CD8-positive, alpha-beta memory T cell (primary cell): ENCODE measurements at places on chromosomes 2 and 18.

DNA sequence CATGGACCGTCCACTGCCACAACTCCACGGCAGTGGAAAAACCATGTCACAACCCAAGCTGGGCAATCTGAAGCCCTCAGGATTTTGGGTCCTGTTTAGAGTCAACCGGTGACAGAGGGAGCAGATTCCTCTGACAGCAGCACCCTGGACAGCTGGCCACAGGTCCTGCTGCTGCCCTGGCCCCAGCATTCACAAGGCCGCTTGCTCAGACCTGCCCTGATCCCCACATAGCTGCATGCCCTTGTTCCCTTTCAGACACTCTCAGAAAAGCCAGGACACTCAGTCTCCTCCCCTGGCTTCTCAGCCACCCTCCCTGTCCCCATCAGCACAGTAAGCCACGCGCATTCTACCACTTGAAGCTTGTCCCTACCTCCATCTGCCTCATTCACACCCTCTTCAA, 1.6 kb downstream of the COPS9 start:
- no peak for DNase-seq

GRCh38 chr2:9665898-9666297, 35.1 kb upstream of the YWHAQ start:
- no peak for DNase-seq

DNA sequence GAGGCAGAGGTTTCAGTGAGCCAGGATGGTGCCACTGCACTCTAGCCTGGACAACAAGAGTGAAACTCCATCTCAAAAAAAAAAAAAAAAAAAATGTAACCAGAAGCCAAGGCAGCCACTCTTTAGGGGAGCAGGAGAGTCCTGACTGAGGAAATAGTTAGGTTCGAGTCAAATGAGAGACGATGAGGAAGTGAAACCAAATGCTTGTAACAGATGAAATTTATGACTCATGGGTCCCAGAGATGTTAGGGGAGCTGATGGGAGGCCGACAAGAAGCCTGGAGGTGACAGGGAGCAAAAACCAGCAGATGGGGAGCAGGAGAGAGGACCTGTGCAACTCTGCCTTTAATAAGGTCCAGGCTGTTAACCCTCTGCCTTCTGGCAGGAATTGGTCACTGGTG, 756.1 kb upstream of the DDX18 start:
- no peak for DNase-seq

DNA sequence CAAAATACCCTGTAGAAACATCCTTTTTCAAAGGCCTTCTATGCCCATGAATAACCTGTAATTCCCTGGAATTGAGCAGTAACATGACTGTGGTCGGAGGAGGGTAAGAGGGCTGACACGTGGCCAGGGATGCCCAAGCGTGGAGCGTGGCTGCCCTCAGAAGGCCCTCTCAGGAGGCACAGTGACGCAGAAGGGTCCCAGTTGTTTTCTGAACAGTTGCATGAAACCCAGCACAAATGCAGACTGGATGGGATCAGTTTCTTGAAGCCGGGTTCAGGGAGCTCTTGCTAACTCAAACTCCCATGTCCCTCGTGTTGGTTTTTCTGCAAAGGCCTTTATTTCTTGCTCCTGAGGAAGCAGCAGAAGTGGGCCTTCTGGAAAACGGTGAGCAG, 237.0 kb downstream of the ALPK2 start:
- no peak for DNase-seq
